ENCODE measurements at places on chromosomes 1 and 21.

DNA sequence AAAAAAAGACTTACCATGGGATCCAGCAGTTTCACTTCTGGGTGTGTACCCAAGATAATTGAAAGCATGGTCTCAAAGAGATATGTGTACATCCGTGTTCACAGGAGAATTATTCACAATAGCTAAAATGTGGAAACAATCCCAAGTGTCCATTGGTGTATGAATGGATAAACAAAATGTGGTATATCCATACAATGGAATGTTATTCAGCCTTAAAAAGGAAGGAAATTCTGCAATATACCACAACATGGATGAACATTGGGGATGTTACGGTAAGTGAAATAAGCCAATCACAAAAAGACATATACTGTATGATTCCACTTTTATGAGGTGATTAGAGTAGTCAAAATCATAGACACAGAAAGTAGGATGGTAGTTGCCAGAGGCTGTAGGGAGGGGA lies 7.0 kb upstream of the TUT4 start:
- no peak for DNase-seq

- DNase-seq, result no peak
Observed at GRCh38 chr1:192962901-192963300, 96.3 kb downstream of the UCHL5 start.

DNA sequence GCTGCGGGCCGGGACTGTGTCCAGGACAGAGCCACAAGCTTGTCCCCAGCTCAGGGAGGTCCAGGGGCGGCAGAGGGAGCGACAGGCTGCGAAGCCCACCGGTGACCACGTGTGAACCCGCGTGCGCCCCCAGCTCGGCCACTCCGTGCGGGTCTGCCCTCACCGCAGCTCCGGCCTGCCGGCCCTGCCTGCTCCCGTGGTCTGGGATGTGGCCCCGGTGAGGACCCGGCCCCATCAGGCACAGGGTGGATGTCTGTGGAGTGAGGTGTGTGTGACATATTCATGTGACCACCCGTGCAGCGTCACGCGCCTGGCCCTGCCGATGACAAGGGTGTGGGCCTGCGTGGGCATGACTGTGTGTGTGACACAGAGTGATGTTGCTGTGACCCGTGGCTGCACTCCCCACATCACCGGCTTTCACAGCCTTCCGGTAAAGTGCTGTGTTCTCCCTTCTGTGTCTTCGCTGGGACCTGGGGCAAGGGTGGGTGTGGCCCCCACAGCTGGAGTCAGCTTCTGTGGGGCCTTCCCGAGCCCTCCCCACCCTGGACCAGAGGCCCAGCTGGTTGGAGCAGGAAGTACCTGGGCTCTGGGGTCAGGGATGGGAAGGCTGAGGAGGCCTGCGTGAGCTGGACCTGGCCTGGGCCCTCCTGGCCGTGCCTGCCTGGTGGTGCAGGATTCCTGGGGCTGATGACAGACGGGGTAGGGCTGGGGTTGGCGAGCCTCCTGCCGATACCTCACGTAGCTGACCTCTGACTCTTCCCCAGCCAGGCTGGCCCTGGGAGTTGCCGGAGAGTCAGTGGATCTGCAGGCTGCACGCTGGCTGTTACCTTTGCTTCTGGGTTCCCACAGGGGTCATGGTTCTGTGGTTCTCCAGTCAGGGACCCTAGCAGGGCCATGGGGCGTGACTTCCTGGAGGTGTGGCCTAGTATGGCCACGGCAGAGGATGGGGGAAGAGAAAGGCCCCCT lies 4.1 kb downstream of the RNF223 start:
- no peak for DNase-seq

DNA sequence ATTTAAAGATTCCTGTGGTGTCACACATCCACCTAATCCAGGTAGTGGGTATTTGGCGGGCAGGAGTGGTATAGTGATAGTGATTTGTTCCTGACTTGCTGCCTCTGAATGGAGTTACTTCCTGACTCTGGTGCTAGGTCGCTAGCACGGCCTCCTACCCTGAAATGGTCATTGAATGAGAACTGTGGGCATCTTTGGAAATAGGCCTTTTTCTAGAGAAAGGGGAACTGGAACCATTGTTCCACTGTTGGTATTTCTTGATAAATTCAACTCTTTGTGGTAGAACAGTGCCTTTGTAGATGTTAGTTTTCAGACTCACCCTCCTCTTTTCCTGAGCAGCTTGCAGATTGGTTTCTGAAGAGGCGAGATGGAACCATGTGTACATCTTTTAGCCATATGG lies 1.5 kb downstream of the QSOX1 start:
- no peak for DNase-seq

DNA sequence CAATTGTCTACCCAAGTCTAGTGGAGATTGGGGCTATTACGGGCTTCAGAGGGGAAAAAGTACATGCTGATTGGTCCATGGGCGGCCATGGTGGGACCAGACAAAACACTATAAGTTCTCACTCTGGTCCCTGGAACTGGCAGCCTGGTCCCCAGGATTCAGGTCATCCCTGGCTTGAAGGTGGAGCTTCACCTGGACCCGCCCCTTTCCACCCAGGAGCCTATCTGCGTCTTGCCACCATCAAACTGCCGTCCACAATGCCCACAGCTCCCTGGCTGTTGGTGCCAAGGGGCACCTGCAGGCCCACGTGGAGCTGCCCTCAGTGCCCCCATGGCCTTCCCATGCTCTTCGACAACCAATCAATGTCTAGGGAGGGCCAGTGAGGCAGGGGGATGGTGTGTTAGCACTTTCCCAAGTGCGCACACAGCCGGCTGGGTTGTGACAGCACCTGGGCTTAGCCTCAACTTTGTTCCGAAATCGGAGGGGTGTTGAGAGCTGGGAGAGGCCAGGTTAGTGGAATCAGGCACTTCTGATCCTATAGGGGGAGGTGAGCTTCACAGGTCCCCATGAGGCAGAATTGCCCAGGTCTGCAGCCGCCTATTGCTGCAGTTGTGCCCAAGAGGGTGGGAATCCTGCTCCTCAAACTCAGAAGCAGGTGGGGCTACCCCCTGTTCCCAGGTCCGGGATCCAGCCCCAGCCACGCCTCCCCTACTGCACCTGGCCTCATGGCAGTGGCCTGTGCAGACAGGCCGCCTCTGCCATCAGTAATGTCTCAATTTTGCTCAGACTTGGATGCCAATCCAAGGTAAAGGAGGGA lies 1369.4 kb upstream of the PRMT6 start:
- DNase-seq, result no peak

DNA sequence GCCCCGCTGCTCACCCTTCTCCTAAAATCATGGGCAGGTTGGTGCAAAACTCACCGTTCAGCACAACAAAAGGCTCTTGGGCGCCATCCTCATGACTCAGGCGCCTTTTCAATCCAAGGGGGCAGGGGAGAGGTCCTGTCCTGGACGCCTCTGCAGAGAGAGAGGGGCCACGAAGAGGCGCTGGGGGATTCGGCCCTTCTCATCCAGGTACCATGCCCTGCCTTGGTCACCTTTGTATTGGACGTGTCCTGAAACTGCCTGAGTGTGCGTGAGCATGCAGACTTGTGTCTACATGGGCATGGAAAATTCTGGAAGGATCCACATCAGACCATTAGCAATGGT lies 53.5 kb downstream of the SLC37A1 start:
- DNase-seq, result no peak

DNA sequence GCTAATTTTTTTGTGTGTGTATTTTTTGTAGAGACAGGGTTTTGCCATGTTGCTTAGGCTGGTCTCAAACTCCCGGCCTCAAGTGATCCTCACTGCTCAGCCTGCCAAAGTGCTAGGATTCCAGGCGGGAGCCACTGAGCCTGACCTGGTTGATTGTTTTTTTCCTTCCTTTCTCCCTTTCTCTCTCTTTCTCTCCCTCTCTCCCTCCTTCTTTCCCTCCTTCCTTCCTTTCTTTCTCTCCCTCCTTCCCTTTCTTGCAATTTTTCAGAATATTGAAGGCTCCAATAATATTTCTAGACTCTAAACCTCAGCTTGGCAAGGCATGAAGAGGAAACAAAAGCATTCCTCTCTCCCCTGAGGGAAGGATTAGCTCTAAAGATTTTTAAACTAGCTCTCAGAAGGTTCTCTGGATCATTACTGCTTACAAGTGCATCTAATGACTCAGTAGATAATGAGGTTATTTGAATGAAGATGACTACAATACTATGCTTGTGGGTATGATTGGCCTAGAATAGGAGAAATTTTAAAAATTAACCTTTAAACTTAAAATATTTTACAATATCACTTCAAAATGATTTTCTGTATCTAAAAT lies 68.5 kb upstream of the GADD45A start:
- DNase-seq, result no peak

DNA sequence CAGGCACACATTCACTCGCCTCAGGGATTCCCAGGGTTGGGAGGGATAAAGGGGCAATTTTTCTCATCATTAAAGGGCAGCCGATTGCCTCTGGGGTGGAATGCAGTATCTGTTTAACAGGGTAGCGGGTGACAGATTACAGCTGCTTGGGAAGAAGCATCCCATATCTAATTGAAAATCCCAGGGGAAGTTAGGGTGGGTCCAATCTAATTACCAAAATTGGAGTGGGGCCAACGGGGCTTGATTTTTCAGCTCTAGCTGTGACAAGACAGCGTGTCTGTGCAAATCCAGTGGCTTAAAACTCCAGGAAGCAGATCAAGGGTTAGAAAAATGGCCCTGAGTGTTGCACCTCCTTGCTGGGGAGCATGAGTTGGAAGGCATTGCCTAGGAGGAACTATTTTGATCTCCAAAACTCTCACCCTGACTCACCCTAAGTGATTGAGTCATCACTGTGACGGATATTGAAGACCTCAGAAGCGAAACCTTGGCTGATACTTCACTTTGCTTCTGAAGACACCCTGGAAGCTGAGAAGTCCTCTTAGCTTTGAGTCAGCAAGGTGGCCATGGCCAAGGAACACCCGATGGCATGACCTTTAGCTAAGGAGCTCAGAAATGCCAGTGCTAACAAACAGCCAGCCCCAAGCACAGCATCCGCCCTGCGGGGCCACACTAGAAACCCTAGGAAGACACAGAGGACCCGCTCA lies 46.0 kb downstream of the GRHL3 start:
- DNase-seq, result peak; percentile 41

DNA sequence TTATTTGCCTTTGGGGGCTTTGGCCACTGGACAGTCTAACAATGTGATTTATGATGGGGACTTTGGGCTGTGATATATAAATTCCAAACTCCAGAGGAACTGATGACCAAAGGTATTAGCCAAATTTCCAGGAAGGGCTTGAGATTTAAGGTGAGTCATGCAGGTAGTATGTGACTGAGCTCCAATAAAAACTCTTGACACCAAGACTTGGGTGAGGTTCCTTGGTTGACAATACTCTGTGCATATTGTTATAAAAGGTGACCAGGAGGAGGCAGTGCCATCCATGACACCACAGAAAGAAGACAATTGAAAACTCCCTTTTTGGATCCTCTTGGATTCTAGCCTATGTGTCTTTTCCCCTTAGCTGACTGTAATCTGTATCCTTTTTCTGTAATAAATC lies 392.7 kb upstream of the LRRC7 start:
- DNase-seq, result no peak

GRCh38 chr1:51283979-51284378 lies 46.4 kb downstream of the TTC39A start:
- no peak for DNase-seq

DNA sequence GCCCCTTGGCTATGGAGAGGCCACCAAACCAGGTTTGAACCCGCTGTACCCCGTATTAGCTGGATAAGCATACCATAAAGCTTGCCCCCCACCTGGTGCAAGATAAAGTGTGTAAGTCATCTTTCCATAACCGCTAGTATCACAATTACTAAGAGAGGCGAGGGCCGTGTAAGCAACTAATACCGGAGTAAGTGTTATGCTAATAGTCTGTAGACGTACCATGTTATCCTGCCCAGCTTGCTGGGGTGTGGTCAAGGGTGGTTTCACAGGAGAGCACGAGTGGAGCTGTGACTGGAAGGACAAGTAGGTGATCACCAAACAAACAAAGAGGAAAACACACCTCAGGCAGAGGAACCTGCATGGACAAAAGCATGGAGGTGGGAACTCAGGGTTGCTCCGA lies 3.6 kb upstream of the TNFRSF1B start:
- no peak for DNase-seq

- no peak for DNase-seq
Observed at GRCh38 chr1:225476100-225476511, 48.3 kb upstream of the LBR start.

DNA sequence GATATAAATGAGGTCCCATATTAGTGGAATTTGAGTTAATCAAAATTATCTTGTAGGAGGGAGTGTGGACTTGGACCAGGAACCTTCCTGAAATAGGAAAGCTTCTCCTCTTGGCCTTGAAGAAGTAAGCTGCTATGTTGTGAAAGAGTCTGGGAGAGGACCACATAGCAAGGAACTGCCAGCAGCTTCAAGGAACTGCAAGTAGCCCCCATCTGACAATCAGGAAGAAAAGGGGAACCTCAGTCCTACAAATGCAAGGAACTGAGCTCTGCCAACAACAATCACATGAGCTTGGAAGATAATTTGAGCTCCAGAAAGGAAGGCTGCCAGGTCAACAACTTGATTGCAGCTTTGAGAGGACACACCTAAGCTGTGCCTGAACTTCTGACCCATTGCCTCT lies 8.2 kb upstream of the PRMT6 start:
- no peak for DNase-seq

GRCh38 chr1:80779275-80779674 lies 1021.5 kb upstream of the ADGRL2 start:
- no peak for DNase-seq

GRCh38 chr21:35738347-35738961 lies 321.9 kb downstream of the SETD4 start:
- DNase-seq, result no peak

- no peak for DNase-seq
Observed at GRCh38 chr1:214861615-214862014, 220.9 kb upstream of the KCNK2 start.

- no peak for DNase-seq
Observed at GRCh38 chr21:20883408-20883800, 114.8 kb upstream of the NCAM2 start.

DNA sequence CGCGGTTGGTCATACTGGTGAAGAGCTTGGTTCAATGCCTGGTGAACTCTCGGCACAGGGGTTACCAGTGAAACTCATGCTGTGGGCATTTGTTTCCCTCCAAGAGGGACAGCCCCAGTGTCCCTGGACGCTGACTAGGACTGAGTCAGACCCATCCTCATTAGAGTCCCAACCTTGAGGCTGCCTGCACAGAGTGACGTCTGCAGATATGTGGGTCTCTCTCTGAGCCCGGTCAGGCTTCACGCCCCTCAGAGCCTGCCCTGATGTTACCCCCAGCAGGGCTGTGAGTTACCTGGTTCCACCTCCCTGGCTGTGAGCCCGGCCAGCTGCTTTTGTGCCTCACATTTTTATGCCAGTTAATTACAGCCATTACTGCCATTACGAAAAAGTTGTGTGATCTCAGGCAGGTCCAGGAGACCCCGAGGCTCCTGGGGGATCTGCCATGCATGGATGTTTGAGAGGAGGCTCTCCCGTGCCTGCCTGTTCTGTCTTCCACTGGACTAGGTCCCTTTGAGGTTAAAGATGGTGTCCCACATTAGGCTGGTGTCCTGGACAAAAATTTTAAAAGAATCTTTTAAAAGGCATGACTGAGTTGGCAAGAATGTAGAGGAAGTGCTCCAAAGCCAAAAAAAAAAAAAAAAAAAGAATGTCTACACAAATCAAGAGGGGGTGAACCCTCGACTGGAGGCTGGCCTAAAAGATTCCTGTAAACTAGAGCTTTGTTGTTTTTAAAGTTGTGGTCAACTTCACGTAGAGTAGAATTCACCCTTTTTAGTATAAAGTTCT lies 36.6 kb upstream of the PADI1 start:
- DNase-seq, result no peak

- DNase-seq, result no peak
Observed at GRCh38 chr1:236066828-236067386, 2.0 kb upstream of the NID1 start.
